Osteocyte (in vitro differentiated cells): ENCODE measurements at places on chromosomes 2 and 18. TPM values are rescaled to one million over a fixed set of nuclear protein-coding genes. Genes with fewer than 3 reads are reported as not detected.

GRCh38 chr2:226213717-226214116 lies 585.9 kb downstream of the IRS1 start:
- no peak overlapping the region for H3K4me3 ChIP-seq
- peaks cover 28% of the 10 kb centered on the region for H3K4me1 ChIP-seq
- H3K36me3 ChIP-seq = no peaks in the 10 kb centered on the region
- H3K27ac ChIP-seq = peak overlapping the region; percentile 53
- no peaks in the 10 kb centered on the region for H3K27me3 ChIP-seq
- no peak for DNase-seq

DNA sequence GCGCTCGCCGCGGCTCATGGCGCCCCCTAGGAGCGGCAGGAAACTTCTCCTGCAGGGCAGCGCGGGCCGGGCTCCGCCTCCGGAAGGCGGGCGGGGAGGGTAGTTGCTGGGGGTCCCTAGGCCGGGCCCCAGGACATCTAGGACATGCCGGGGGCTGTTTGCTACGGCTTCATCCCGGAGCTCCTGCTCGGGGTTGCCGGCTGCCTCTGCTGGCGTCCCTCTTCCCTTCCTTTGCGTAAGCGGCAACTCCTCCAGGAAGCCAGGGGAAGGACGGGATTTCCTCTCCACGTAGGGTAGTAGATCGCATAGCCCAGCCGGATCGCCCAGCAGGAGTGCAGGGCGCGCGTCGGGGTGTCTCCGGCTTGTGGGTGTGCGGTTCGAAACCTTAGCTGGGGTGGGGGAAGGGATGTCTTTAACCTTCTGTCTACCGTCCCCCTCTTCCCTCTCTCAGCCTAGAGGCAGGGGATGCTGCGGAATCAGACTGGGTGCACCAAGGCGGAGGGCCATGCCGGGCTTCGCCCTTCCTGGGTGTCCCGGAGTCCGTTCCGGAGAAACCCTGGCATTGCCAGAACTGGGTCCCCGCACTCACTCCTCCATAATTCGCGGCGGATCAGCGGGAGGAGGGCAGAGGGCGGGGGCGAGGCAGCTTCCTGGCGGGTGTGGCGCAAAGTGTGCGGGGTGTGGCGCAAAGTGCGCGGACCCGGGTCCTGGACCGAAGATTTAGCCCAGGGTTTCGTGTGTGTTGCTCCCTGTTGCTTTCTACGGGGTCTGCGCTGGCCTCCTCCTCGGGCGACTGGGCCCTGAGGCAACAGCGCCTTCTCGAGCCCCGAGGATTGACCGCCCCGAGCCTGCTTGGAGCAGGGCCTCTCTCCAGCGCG lies 12.2 kb upstream of the SKOR2 start:
- peaks cover 5% of the 10 kb centered on the region for H3K4me1 ChIP-seq
- no peaks in the 10 kb centered on the region for H3K36me3 ChIP-seq
- H3K27ac ChIP-seq = no peak overlapping the region
- H3K4me3 ChIP-seq = no peak overlapping the region

Gene FAM210A
- total RNA-seq = 12.5 and 13.8 TPM in 2 replicates

Gene UGT1A5
- not detected in 2 replicates for total RNA-seq

- no peaks in the 10 kb centered on the region for H3K4me1 ChIP-seq
- H3K27me3 ChIP-seq = no peaks in the 10 kb centered on the region
- no peak overlapping the region for H3K27ac ChIP-seq
- no peak overlapping the region for H3K4me3 ChIP-seq
- DNase-seq = no peak
Measured at GRCh38 chr2:205783872-205784499, 101.7 kb downstream of the NRP2 start.

DNA sequence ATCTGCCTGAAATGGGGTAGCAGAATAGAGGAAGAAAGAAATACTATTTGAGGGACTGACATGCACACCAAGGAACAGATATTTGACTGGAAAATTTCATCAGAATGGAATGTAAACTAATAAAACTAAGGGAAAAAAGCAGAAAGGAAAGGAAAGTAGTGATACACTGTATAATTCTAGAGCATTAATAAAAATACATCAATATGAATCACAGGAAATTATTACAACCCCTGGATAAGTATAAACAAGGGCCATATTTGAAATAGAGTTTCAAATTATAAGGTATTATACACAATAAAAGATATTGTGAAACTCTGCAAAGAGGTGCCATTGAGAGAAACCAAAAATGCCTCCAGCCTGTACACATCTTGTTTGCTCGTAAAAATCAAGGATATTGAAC lies 149.6 kb downstream of the ICOS start:
- DNase-seq = no peak
- peaks cover 27% of the 10 kb centered on the region for H3K27me3 ChIP-seq
- no peaks in the 10 kb centered on the region for H3K4me1 ChIP-seq
- no peak overlapping the region for H3K27ac ChIP-seq
- H3K36me3 ChIP-seq = no peaks in the 10 kb centered on the region
